Adipocyte (in vitro differentiated cells): ENCODE measurements at places on chromosomes 1 and 21.
A peak's percentile ranks its signal among the peaks of the same experiment; 100 is the strongest.

- no peak for DNase-seq
Observed at GRCh38 chr1:221192055-221192454, 312.8 kb downstream of the HLX start.

DNA sequence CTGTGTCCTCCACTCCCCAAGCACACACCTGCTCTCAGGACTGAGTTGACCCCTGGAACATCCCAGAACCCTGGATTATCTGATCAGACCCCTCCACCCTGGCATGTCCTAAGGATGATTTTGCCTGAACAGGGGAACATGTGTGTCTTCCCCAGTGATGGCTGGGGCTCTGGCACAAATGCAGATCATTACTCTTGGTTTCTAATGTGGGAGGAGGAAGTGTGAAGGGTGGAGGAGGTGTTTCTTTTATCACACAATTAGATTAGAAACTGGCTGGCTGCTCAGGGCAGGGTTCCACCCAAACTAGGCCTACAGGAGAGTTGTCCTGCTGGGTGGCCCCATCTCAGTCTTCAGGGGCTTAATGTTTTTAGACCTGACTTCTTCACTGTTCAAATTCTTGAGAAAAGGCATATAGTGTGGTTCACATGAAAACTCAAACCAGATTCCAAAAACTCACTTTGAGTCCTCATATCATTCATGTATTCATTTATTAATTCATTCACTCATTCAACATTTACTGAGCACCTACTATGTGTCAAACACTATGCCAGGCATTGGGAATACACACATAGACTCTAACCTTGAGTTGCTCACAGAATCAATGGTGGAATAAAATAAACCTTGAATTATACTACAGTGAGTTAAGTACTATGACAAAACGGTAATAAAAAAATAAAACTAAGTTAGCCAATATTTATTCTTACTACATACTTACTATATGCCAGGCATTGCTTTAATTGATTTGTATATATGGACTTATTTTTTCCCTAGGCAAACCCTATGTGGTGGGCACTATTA is 221.8 kb upstream of the JUN start:
- no peak for DNase-seq

- no peak for DNase-seq
Observed at GRCh38 chr1:54481201-54481884, 66.7 kb upstream of the ACOT11 start.

DNA sequence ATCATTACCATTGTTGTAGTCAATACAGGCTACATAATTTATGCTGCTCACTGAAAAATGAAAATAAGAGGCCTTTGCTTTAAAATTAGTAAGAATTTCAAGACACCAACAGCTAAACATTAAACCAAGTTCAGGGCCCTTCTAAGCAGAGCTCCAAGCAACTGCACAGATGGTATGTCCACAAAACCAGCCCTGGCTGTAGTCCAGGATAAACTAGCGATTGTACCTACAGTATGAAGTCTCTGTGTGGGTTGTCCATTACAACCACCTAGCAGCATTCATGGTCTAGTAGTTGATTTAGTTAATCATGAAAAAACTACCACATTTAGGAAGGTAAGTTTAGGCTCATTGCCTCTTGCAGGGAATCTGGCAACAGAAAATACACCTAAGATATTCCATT is 35.3 kb downstream of the CLCA4 start:
- no peak for DNase-seq

- DNase-seq = no peak
Observed at GRCh38 chr1:92736395-92736794, 48.5 kb downstream of the EVI5 start.

DNA sequence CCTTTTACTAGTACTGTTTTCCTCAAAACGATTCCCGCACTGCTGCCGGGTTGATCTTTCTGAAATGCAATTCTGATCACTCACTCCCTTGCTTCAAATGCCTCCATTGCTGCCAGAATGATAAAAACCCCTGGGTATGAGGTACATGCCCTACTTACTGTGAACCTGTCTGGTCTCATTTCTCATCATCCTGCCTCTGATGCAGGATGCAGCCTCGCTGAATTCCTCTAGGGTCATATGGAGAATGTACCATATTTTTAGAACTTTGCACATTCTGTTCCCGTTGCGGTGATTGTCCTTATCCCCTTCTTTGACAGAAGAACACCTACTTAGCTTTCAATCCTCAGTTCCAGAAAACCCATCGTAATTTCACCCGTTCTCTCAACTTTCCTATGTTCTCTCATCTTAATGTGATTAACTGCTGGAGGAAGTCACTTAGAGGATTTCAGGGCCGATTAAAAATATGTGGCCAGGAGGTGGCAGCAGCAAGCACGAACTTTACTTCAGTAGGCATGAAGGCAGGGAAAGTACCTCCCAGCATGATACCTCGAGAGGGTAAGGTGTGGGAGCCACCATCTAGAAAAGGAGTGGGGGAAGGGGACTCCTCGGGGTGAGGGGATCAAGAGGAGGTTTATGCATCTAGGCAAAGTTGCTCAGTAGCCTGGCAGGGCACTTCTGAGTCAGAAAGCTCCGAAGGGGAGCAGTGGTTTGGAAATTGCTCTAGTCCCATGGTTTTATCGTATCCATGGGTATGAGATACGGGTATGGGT is 361.5 kb upstream of the ZP4 start:
- peak; percentile 81 for DNase-seq

- DNase-seq = no peak
Observed at GRCh38 chr1:184199438-184200085, 148.0 kb downstream of the TSEN15 start.

DNA sequence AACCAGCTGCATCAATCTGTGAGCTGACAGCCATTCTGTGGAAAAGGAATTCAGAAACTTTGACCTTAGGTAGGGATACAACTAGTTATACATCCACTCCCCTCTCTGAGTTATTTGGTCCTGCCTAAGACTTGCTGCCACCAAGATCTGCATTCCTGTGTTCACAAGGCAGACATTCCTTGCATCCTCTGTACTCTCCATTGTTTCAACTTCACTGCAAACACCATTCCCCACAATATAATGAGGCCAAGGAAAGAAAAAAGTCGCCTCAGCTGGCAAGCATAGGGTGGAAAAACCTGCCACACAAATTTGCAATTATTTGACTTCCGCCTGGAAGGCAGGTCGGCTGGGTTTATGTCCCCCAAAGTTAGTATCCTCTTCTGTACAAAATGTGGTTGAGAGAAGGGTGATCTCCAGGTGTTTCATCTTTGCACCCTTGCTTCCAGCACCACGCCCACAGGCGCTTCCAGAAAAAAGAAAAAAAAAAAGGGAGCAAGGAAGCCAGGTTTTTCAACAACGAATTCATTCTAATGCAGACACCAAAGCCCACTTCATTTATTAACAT is 676 bp upstream of the CTTNBP2NL start:
- DNase-seq = no peak

DNA sequence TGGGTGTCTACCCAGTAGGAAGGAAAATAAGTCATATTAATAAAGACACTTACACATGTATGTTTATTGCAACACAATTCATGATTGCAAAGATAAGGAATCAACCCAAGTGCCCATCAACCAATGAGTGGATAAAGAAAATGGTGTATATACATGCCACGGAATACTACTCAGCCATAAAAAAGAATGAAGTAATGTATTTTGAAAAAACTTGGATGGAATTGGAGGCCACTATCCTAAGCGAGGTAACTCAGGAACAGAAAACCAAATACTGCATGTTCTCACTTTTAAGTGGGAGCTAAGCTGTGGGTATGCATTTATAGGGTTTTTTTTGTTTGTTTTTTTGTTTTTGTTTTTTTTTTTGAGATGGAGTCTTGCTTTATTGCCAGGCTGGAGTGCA is 49.1 kb downstream of the VANGL2 start:
- no peak for DNase-seq

- peak; percentile 74 for DNase-seq
Observed at GRCh38 chr1:207579436-207579799, 65.5 kb upstream of the CR1L start.

DNA sequence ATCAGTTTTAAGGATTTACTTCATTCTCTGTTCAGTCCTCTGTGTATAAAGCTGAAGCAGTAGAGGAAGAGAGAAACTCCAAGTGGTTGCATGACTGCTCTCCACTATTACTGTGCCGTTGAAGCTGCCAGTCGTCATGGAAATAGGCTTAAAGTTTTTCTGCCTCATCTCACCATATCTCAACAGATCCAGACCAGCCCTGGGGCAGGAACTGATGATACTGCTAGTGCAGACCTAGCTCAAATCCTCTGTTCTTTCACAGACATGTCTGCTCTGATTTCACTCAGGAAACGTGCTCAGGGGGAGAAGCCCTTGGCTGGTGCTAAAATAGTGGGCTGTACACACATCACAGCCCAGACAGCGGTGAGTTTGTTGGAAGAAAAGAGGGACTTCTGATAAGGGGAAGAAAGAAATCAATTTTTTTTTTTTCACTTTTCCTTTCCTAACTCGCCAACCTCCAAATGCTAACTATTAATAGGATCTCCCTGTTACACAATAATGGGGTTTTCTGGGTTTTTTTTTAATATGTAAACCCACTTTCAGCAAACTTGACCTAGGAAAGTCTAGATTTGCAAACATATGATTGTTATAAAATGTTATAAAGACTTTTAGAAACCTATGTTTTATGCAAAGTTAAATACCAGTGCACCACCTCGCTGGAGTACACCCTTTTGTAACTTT is 22.2 kb upstream of the STRIP1 start:
- no peak for DNase-seq

DNA sequence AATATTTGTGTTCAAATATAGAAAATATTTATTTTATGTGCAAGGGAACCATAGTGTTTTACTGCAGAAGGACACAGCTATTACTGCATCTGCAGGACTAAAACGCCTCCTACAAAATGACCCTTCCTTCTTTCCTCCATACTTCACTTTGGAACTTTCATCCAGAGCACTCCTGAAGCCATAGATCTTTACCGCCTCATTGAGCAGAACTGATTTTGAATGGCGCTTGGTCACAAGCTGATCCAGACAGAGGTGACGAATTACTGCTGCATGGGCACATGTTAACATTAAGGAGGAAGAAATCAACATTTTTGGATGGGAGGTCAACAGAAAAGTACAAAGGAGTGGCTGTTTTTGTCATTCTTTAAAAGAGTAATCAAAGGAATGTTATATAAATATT is 931.6 kb downstream of the NCAM2 start:
- no peak for DNase-seq

DNA sequence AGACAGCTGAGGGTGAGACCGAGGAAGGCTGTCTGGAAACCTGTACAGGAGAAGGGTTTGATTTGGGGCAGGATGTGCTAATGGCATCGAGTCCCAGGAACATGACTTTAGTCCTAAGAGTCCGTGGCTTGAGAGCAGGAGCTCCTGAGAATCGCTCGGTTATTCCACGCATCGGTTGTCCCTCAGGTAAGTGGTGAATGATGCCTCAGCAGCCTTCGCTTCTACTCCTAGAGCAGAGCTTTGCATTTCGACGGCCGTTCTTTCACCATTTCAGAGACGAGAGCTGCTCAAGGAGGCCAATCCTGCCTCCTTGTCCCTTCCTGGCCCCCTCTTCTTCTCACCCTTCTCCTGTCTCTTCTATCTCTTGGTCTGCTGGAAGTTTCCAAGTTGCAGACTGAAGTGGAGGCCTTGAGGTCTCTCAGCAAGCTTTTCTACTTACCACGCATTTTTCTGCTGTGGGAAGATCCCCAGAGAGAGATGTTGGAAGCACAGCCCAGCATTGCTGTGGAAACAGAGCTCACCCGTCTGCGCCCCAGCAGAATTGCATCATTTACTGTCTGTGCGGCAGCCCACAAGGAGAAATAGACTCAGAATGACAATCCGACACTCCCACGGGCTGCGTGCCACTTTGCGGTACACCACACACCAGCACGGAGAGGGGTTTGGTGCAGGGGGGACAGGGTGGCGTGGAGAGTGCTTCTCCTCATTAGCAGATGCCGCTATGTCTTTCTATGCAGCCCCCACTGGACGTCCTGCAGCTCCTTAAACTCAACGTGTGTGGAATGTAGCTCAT is 270.7 kb upstream of the C1orf174 start:
- no peak for DNase-seq

DNA sequence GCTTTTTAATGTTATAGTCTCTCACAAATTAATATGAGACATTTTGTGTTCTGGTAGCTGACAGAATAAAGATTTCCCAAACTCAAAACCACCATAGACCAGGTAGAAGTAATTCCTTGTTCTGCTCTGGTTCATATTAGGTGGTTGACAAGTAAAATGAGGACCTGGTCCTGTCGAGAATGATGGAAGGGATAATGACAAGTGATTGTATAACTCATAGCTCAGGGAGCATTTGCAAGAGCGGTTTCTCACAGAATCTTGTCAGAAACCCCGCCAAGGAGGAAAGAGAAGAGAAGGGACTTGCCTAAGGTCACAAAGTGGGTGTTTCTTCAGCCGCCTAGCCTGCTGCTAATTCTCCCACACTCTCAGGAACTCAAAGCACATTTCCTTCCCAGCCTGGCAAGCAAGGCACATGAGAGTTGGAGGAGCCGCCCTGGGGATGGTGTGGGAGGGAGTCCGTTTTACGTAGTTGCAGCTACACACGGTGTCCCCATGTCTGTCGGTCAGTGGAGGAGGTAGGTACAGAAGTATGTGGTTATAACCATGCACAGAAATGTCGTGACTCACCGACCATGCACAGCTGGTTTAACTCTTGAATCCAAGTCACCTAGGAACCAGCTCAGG is 46.5 kb downstream of the SAMD13 start:
- no peak for DNase-seq

DNA sequence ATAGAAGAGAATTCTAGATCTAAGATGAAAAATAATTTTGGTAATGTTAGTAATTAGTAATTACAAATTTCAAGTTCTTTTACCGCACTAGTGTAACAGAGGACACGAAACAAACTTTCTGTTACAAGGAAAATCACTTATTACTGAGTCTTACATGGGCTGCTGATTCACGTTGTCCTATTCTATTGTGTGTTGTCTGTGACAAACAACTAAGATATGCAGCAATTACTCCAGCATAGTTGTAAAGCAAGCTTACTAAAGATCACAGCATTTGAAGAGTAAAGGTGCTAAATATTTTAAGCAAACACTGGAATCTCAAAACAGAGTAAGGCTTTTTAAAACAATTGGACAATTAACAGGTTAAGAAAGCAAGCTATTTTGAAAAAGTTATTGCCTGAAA is 502.3 kb downstream of the KCNT2 start:
- DNase-seq = peak; percentile 32

GRCh38 chr1:108841703-108842102 is 15.2 kb downstream of the AKNAD1 start:
- no peak for DNase-seq

DNA sequence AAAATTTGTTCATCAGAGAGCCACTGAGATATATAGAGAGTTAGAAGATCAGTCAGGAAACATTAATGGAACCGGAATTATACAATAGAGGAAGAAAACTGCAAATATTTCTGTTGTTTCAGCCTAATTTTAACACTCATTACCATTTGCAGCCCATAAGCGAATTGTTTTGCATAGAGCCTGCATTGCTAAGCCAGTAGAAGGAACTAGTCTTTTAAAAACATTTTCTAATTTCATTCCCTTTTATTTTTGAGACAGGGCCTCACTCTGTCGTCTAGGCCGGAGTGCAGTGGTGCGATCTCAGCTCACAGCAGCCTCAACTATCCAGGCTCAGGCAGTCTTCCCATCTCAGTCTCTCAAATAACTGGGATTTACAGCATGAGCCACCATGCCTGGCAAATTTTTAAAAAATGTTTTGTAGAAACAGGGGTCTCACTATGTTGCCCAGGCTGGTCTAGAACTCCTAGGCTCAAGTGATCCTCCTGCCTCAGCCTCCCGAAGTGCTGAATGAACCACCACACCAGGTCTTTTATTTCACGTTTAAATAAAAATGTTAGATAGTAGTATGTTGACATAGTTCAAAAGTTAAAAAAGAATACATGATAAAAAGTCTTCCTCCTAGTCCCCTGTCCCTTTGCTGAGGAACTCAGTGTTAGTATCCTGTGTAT is 25.3 kb downstream of the MPZL1 start:
- no peak for DNase-seq
